HCEC 1CT (cell line): ENCODE measurements at places on chromosomes 2 and 18.
A peak's percentile ranks its signal among the peaks of the same experiment; 100 is the strongest.

DNA sequence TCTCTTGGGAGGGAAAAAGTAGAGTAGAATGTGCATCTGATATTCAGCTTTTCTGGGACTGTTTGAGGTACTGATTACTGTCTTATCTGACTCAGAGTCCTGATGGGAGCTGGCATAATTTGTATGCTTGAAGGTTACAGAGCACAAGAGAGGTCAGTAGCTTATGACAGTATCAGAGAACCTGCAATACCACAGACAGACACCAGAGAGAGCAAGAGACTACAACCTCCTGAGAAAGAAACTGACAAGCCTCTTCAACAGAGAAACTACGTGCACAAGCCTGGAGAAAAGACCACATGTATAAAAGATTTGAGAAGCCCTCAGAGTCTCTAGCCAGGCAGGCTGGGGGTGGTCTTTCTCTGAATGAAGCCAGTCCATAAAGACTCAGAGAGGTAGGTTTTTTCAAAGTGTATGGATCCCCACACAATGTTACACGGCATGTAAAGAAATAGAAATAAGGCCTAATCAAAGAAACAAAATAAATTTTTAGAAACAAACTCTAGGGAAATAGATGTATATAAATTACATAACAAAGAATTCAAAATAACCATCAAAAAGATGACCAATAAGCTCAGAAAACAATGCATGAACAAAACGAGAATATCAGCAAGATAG is 568.3 kb downstream of the LRRTM4 start:
- DNase-seq, result no peak

- no peak for DNase-seq
Observed at GRCh38 chr18:46366751-46367376, 262.7 kb downstream of the HAUS1 start.

GRCh38 chr2:32727157-32727556 is 99.3 kb downstream of the TTC27 start:
- DNase-seq, result no peak

DNA sequence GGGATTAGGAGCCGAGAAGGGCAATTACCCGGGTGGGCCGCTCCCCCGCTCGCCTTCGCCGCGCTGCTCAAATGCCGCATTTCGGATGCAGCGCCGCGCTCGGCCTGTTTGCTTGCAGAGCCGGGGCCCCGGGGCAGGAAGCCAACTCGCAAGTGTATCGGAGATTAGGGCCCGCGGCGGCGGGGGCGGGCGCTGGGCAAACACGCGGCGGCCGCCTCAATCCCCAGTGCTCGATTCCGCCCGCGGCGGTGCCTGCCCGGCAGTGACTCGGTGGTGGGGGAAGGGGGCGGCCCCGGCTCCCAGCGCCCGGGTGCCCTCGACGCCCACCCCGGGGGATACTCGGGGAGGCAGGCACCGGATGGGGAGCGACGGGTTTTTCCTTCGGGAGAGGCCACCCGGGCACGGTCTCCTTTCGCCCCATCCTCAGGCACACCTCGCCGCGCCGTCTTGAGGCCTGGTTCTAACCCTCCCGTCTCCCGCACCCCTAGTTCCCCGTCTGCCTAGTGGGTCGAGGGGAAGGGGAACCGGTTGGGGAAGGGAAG is 26.6 kb upstream of the NOTO start:
- no peak for DNase-seq

DNA sequence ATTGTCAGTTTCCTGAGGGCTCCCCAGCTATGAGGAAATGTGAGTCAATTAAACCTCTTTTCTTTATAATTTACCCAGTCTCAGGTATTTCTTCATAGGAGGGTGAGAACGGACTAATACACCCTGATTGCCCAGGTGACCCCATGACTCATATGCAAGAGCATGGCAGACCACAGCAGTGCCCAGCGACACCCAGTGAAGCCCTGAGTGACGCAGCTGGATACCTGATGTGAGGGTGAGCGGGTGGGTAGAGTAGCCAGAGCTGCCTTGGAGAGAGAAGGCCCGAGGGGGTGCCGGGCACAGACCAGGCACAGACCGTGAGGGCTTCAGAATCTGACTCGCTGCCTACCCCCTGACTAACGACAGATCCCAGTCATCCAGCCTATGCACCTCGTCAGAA is 15.4 kb downstream of the ALPG start:
- no peak for DNase-seq

GRCh38 chr2:60453872-60454271 is 99.6 kb downstream of the BCL11A start:
- DNase-seq, result no peak

GRCh38 chr2:203823173-203823572 is 44.4 kb upstream of the CTLA4 start:
- DNase-seq, result no peak

DNA sequence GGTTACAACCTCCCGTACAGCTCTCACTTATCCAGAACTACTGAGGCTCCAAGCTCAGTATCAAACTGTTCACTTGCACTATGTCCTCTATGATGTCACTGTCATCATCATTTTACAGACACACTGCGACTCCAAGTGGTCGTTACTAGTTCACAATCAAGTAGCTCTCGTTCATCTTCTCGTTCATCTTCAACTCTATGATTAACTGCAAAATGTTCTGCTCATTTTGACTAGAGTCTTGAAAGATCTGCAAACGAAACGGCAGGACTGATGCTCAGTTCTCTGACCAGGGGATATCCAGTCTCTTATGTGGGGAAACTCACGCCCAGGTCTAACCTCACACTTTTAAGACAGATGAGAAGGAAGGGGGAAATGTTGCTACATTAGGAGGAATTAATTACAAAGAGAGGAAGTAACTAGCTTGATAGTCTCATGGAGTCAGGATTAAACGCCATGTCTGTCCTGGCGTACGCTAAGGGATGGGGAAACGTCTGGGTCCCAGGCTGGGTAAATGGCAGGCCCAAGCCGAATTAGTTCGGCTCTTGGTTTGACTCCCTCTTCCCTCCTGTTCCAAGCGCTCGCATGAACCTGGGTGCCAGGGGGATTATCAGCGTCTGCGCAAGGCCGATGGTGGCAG is 794 bp upstream of the CHCHD5 start:
- DNase-seq, result peak; percentile 9
